ENCODE measurements at places on chromosomes 13 and 19.

DNA sequence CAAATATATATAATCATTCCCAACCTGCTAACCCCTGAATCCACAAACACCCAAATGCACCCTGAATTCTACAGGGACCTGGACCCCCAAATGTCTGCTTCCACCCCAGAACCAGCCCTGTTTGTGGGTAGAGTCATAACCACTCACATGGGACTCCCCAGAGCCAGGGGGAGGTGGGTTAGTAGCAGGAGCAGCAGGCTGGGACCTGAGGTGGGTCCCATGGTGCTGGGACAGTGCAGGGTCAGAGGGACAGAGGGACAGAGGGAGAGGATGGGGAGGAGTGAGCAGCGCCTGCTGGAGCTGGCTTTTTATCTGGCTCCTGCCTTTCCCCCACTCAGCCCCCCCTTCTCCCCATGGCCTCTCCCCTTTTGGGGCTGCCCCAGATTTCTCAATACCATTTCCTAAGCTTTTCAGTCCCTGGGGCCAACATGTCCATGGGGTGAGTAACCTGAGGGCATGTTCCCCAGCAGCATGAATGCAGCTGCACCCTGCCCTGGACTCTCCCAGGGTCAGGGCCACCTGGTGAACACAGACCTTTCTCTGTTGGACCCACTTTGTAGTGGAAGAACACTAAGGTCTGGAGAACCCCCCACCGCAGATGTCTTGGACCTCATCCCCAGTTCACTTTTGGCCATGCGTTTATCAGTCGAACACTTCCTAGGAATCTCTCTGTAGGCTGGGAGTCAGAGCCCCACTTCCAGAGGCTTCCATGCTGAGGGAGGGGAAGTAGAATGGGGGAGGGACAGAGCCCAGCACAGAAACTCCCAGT, at the start of gene C3:
C3 (minus strand) TSS at position 282 of the 769 bp plus-strand sequence; CDS start at position 221, 61 bp downstream.
- DNase-seq = no peak

DNA sequence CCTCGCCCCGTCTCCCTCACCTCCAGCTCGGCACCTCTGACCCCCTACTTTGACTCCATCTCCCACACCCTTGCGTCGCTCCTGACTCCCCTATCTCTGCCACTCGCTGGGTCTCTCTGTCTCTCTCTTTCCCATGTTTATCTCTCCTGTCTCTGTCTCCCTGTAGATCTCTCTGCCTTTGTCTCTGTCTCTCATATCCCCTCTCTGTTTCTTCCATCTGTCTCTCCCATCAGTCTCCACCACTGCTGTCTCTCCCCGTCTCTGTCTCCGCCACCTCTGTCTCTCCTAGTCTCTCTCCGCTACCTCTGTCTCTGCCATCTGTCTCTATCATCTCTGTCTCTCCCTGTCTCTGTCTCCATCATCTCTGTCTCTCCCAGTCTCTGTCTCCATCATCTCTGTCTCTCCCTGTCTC, 12.4 kb upstream of the BBC3 start:
- no peak for DNase-seq

GRCh38 chr13:46756977-46757376, 40.0 kb downstream of the ESD start:
- no peak for DNase-seq

DNA sequence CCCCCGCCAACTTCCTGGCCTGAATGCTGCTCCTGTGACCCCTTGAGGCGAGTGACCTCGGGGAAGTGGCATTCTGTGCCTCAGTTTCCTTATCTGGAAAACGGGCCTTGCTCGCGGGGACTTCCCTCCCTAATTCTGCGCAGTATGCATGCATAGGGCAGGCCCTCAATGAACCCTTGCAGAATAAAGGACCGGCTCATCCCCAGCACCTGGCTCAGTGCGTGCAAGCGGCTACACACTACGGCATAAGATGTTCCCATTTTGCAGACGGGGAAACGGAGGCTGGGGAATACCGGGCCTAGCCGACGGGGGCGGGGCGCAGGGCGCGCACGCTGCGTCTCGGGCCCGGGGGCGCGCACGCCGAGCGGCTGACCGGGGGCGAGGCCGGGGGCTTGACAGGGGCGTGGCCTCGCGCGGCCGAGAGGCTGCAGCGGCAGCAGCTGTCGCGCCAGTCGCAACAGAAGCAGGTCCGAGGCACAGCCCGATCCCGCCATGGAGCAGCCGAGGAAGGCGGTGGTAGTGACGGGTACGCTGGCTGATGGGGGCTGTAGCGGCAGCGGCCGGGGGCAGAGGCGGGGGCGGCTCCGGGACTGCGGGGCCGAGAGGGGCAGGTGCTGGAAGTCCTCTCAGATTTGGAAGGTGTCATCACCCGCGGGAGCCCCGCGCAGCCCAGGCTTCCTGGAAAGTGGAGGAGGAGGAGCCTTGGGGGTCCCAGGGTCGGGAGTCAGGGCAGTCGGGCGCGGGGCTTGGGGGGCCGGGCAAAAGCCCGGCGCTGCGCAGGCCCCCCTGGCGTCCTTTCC, at the start of gene PGPEP1:
PGPEP1 (plus strand) TSS at position 409 of the 800 bp plus-strand sequence; CDS start at position 493, 84 bp downstream.
- DNase-seq = peak; percentile 68

DNA sequence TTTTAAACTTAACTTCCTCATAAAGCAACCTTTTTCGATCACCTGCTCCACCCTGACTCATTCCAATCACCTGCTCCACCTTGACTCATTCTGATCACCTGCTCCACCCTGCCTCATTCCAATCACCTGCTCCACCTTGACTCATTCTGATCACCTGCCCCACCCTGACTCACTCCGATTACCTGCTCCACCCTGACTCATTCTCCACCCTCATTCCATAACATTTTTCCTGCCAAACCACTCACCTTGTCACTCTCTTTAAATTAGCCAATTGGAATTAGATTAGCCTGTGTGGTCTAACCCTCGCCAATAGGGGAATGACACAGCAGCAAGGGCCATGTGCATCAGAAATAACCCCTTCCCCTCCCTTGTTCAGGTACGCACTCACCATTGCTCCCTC, 31.9 kb upstream of the ZNF83 start:
- no peak for DNase-seq

DNA sequence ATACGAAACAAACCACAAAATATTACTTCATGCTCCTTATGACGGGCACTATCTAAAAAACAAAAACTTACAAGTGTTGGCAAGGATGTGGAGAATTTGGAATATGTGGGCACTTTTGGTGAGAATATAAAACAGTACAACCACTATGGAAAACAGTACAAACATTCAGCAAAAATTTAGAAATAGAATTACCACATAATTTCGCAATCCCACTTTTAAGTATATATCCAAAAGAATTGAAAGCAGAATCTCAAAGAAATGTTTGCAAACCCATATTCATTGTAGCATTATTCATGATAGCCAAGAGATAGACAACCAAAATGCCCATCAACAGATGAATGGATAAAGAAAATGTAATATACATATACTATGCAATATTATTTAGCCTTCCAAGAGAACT, 1173.7 kb upstream of the PRR20A start:
- DNase-seq = no peak

GRCh38 chr13:67367399-67367798, 137.3 kb upstream of the PCDH9 start:
- DNase-seq = no peak

DNA sequence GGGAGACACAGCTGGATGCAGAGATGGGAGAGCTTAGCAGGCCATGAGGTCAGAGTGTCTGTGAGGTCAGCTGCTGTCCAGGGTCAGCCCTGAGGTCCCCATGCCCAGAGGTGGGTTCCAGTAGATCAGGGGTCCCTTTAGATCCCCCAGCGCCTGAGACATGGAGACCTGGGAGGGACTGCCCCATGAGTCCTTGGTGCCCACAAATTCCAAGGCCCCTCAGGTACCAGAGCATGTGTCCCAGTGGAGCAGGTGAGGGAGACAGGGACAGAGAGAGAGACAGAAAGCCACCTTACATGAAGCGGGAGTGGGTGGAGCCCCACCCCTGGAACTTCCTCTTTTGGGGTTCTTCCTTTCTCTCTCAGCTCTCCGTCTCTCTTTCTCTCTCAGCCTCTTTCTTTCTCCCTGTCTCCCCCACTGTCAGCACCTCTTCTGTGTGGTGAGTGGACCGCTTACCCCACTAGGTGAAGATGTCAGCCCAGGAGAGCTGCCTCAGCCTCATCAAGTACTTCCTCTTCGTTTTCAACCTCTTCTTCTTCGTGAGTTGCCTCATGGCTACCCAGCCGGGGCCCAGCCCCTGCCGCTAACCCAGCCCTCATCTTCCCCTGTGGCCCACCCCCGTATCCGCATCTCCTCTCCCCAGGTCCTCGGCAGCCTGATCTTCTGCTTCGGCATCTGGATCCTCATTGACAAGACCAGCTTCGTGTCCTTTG, at the start of gene CD37:
CD37 (plus strand) TSS at position 336 of the 713 bp plus-strand sequence; CDS start at position 471, 135 bp downstream.
- DNase-seq = no peak

DNA sequence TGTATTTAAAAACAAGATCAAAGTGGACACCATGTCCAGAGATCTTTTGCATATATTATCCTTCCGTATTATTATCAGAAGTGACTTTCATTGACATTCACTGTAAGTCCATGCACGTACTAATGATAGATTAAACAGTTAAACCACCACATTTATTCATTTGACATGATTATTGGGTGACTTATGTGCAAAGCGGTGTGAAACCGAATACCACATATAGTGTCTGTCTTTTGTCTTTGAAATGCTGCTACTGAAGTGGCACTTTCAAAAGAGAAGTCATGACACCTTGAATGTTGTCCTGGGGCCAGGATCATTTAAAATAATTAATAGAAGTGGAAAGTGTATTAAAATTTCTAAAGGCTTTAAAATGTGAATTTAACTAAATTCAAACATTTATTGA, 100.1 kb downstream of the ERCC5 start:
- no peak for DNase-seq

DNA sequence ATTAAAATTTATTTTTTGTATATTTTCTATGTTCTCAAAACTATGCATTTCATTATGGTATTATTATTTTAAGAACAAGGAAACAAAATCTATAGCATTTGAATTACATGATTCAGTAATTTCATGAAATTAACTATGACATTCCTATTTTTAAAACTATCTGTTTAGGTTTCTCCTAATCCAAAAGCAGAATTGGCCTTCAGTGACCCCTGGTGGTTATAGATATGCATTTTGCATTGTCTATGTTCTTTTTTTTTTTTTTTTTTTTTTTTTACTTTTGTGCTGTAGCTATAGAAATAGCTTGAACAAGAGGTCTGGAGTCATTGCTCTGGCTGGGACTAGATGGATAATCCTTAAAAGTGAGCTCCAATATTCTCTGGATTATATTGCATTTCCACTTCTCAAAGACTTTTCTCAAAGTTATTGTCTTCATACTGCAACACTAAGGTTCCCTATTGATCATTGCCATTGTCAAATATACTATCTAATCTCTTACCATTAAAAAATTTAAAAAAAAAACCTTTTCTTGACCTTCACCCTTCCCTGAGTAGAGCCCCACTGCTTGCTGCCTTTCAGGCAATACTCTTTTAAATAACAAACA, 15.9 kb upstream of the DNAJC3 start:
- peak; percentile 30 for DNase-seq

GRCh38 chr19:18424122-18424889, 5.1 kb downstream of the SSBP4 start:
- no peak for DNase-seq
